ENCODE measurements at places on chromosomes 1 and 21. TPM values are rescaled to one million over a fixed set of nuclear protein-coding genes. Genes with fewer than 3 reads are reported as not detected.

- DNase-seq, result no peak
Observed at GRCh38 chr1:163608979-163609378, 287.2 kb downstream of the NUF2 start.

DNA sequence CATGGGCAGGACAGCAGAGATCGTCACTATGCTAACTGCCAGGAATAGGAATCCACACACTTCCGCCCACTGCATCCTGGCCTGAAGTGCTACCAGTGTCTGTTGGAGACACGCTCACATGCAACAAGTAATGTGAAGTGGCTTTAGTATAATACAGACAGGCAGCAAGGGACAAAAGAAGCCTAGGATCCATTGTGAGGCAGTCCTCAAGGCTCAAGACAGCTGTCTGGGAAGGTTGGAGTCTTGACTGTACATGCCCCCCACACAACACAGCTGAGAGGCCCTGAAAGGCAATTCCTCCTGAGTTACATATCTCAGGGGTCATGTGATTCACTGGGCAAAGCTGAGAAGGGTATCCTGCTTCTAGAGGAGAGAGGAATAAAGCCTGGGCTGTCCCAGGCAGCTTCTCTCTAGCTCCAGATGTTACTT is 39.9 kb upstream of the CD1D start:
- DNase-seq, result no peak

BCAN gene
- not detected for total RNA-seq

GRCh38 chr1:19163261-19163660 is 46.8 kb downstream of the UBR4 start:
- DNase-seq, result no peak

- no peak for DNase-seq
Observed at GRCh38 chr1:156467906-156468305, 32.7 kb downstream of the MEF2D start.

COL18A1 gene
- total RNA-seq, result 24.1 TPM

DNA sequence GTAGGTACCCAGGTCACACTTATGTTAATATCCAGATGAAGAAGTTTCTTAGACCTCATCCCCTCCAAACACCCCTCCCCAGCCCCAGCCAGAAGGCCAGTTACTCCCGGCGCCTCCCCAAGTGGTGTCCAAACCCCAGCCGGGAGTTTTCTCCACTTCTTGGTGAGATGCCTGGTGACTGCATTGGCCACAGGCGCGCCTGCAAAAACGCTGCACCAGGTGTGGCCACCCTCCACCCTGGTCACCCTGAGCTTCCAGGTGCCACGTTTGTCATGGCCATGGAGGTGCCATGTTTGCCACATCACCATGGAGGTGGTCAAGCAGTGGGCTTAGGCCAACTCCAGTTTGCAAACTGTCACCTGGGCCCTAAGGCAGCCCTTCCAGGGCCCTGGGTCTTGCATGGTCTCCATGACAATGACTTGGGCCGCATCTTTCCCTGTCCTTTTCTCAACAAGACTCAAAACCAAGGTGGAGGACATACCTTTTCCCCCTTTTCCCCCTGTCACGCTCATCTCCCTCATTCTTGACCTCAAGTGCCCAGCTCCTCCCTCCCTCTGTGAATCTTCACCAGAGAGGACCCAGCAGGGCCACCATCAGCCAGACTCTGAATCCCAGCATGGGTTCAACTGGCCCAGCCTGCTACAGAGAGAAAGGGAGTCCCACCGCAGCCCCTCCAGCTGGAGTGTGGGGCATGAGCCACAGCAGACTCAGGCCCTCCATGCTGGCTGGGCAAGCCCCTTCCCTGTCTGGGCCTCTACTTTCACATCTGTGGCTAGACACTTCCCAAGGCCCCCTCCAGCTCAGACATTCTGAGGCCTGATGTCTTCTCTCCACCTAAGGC is 125.9 kb upstream of the ZBTB40 start:
- DNase-seq, result no peak

DNA sequence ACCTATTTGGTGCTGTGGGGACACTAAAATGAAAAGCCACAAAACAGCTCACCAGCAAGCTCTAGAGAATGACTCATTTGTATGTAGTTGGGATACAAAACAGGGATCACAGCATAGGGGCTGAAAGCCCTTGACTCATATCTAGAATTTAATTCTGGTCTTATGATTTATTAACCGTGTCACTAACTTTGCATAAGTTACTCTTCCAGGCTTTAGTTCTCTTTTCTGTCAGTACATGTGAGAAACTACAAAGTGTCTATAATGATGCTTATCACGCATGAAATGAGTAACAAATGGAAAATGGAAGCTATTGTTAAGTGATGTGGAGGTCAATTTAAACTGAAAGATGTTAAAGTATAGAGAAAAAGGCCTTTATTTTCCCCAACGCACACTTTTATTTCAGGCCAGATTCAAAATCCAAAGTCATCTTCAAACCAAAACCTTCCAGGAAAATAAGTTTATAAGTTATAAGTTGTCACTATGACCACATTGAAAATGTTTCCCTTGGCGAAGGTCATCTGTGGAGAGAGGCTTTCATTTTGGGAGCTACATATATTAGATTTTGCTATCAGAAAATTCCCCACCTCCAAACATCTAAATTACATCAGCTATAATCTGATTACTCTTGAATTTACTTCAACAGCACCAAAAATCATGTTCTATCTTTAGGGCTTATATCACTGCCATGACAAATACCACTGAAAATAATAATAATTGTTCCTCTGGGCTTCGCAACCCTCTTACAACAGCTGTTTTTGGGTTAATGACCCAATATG is 430.5 kb downstream of the MRPL39 start:
- DNase-seq, result no peak

SDC3 gene
- total RNA-seq, result not detected

DNA sequence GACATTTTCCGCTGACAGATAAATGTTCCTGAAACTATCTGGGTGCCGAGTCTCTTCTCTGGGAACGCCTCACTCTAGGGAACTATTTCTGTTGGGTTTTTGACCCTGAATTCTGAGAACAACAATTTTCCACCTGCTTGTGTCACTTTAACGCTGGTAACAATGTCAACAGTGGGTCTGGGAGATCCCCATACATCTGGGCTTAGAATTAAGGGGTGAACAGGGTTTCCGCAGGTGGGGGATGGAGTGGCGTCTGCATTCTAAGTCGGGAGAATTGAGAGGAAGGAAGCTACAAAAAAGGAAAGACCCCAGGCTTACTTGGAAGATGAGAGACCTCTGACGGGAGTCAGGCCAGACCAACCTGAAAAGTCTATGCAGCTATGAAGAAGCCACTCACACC is 8.7 kb downstream of the CD247 start:
- DNase-seq, result no peak

UQCRHL gene
- total RNA-seq, result 2.4 TPM

DNA sequence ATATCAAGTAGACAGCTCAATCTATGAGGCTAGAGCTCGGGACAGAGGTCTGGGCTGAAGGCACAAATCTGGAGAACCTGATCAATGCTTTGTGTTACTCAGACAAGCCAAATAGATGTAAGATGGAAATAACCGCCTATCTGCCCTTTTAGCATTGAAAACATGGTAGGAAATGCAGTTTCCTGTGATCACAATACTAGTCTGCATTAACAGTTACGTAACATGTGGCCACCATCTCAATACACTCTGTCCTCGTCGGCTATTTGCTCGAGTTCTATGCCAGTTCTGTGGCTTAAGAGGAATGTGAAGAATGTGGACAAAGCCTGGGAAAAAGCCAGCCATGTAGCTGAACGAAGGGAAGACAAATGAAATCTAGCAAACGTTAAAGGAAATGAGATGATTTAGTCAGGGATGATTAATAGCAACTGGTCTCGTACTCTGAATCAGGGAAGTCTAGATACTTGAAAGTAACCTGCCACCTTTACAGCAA is 73.3 kb downstream of the HSF2BP start:
- DNase-seq, result no peak

- DNase-seq, result no peak
Observed at GRCh38 chr1:107950464-107950863, 14.5 kb downstream of the VAV3 start.

OR2L2 gene
- not detected for total RNA-seq

KRTAP13-2 gene
- not detected for total RNA-seq

MROH7 gene
- not detected for total RNA-seq

DNA sequence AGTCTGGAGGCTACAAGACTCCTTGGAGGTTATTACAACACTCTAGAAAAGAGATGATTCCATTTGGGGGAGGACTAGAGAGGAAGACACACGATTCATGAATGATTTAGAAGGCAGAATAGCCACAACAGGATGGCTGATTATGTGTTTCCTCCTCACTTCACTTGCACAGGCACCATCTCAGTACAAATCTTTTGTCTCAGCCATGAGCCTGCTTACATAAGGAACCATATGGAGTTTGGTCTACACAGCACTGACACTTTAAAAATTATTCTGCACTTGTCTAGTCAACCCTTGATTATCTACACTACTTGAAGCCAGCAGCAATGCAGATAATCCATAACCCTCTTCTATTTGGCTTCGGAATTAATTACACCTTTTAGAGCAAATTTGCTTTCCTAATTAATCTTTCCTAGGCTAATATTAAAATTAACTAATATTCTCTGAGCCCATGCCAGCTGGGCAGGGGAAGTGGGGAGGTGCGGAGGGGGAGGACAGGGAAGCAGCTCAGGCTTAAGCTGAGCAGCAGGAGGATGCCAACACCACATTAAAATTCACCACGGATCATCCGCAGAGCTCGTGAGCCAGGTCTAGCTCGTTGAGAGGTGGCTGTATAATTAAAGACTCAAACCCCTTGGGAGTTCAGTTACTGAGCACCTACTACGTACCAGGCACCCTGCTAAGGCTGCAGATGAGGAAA is 3.2 kb upstream of the LEMD1 start:
- no peak for DNase-seq

CD5L gene
- not detected for total RNA-seq

DNA sequence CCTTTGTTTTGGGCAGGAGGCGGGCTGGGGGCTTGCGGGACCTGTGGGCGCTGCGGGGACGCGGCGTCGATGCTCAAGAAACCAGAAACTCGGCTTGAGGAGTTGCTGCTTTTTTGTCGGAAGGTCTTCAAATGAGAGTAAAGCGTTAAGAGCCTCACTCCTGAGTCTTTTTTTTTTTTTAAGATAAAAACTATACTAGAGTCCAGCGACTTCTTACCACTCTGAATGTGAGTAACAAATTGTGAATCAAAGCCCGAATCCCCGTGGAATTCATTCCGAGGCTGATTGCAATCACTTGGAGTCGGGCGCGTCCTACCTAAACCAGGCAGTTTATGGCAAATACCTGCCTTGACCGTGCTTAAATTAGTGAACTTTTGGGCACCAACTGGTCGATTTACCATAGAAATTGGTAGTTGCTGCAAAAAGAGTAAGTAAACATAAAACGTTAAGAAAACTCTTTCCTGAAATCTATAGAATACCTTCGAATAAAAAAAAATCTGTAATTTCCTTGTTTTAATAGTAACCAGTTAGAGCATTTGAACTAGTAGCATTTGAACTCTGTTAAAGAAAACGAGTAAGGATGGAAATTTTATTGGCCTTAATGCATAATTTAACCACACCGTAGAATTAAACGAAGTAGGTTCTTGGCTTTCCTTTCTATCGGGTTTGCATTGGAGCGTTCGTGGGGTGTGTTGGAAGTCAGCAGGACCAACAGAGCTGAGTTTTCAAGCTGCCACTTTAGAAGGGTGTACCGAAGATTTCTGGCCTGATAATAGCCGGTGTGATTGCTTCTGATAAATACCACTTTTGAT is 769 bp downstream of the GPSM2 start:
- no peak for DNase-seq

GRCh38 chr1:921011-921837 is 2.5 kb upstream of the SAMD11 start:
- no peak for DNase-seq

- DNase-seq, result no peak
Observed at GRCh38 chr21:25323356-25323949, 283.8 kb downstream of the MRPL39 start.

GRCh38 chr21:31988492-31989290 is 115.9 kb downstream of the HUNK start:
- no peak for DNase-seq

- DNase-seq, result no peak
Observed at GRCh38 chr1:162228586-162228985, 148.1 kb downstream of the SPATA46 start.

DNA sequence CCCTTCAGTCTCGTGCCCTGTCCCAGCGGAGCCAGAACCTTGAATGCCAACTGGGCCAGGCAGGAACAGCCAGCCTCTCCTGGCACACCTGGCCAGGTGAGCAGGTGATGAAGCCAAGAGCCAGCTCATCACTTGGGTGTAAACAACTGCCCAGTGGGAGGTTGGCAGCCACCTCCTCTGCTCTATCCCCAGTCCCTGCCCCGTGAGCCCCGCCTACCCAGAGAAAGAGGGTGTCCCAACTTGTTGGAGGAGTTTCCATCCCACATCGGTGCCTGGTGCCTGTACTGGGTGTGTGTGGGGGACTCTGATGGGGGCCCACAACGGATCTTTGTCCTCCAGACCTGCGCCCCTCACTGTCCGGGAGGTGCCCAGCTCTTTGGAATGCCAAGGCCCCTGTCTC is 17.8 kb upstream of the FAM131C start:
- no peak for DNase-seq

SLAMF7 gene
- 88.5 TPM for total RNA-seq

GRCh38 chr1:103326595-103326994 is 198.9 kb upstream of the RNPC3 start:
- no peak for DNase-seq

- peak; percentile 56 for DNase-seq
Observed at GRCh38 chr1:42937836-42938644, 20.6 kb downstream of the SLC2A1 start.

KPRP gene
- total RNA-seq, result not detected

SAMSN1 gene
- 103 TPM for total RNA-seq

DNA sequence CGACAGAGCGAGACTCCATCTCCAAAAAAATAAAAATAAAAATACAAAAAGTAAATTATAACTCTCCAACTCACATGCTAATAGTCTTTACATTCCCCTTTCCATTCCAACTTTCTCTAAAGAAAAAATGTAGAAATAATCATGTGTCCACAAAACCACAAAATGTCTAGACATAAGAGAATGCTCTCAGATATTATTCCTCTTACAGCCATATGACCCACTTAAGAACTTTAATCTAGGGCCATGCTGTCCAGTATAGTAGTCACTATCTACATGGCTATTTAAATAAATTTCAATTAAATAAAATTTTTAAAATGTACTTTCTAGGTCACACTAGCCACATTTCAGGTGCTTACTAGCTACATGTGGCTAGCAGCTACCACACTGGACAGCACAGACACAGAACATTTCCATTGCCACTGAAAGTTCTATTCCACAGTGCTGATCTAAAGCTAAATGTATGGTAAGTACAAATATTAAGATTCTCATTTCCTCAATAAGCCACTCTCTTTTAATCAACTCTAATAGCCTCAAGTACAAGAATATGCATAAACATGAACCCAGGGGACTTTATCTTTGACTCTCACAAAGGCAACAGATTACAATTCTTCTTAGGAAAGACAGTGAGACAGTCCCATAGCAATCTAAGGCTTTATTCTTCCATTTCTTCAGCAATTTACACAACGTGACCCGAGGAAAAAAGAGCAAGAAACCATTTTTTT is 138.6 kb downstream of the RERE start:
- DNase-seq, result no peak

OR2AK2 gene
- not detected for total RNA-seq

GRCh38 chr1:245685111-245685810 is 530.5 kb downstream of the KIF26B start:
- DNase-seq, result no peak

- peak; percentile 24 for DNase-seq
Observed at GRCh38 chr1:56803561-56804156, 15.5 kb downstream of the FYB2 start.

LPAR3 gene
- total RNA-seq, result 0.74 TPM

SPRR4 gene
- not detected for total RNA-seq

TSACC gene
- 0.73 TPM for total RNA-seq
